ENCODE measurements at places on chromosomes 3 and 15. TPM values are rescaled to one million over a fixed set of nuclear protein-coding genes. Genes with fewer than 3 reads are reported as not detected.

LRRC34 gene
- total RNA-seq, result 10.0 TPM

SQOR gene
- not detected for total RNA-seq

SUSD5 gene
- 2.1 TPM for total RNA-seq

DNA sequence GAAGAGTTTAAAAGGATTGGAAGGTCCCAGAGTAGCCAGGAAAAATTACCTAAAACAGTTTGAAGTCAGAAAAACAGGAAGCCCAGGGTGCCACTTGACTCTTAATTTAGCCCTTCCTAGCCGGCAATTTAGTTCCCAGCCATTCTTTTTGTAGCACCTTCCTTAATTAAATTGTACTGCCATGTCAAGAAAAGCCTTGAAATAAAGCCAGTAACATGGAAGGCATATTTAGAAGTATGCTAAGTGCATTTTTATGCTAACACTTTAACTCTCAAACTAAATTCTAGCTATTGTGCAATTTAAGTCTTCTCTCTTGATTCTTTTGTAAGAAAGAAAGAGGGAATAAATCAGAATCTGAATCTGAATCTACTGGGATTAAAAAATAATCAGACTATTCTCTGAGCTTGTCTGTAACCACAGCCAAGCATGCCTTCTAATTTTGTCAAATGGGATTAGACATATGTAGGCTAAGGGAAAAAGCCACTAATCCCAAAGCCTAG is 43.2 kb downstream of the MAP3K13 start:
- no peak for DNase-seq

- DNase-seq, result no peak
Observed at GRCh38 chr3:194465920-194466570, 20.8 kb downstream of the ATP13A3 start.

DNA sequence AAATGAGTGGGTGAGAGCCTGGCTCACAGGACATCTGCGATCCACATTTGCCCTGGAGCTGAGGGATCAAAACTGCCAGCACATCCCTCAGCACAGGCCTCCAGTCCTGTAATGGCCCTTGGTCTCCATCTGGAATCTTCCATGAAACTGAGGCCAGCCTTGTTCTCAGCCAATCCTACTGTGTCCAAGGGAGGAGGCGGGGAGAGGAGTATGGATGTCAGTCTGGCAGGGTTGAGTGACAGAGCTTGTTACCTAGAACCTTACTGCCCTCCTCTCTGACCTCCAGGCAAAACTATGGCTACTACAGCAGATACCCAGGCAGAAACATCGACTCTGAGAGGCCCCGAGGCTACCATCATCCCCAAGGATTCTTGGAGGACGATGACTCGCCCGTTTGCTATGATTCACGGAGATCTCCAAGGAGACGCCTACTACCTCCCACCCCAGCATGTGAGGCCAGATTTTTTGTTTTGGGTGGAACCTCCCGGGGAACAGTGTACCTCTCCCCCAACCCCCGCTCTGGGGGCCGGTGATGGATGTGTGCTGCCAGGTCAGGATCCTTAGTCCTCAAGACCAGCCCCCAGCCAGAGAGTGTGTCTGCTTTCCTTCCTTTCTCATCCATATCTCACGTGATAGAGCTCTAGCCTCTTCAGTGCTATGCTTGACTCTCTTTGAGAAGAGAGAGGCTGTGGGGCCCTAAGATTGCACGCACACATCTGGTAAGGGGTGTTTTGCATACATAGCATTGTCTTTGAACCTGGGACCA is 41.3 kb downstream of the CHDH start:
- DNase-seq, result peak; percentile 79

- no peak for DNase-seq
Observed at GRCh38 chr3:54261141-54261540, 138.8 kb downstream of the CACNA2D3 start.

DNA sequence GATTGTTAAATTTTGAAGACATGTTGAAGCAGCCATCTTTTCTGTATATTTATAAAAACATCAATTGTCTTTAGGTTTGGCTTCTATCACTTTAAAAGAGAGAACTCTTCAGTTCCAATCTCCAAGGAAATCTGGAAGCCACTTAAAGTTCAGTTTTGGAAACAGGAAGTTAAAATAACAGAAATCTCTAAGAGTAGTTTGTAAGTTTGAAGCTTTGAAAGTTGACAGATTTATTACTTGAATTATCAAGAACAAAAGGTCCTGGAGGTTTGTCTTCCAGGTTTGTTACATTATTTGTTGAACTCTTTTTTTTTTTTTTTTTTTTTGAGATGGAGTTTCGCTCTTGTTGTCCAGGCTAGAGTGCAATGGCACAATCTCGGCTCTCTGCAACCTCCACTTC is 30.0 kb downstream of the RNF111 start:
- DNase-seq, result no peak

DNA sequence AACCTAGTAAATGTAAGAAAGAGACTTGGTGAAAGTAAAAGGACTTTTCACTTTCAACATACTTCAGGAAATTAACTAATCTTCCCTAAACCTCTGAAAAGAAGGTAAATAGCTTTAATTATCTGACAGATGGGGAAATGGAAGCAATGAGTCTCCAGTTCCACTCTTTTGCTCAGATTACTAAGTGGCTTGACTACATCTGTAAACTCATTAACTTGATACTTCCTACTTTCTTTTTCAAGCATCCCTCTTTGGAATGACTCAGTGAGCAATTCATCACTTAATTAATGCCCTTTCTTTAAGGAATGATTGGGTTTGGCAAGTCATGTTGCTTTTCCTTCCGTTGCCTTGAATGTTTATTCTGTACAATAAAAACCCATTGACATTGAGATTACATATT is 234.2 kb downstream of the GRM7 start:
- no peak for DNase-seq

GRCh38 chr3:155018621-155019330 is 61.3 kb upstream of the MME start:
- DNase-seq, result no peak

GRCh38 chr3:171349392-171349791 is 110.8 kb downstream of the TNIK start:
- no peak for DNase-seq

- no peak for DNase-seq
Observed at GRCh38 chr3:126960604-126960995, 22.3 kb upstream of the PLXNA1 start.

Data from endodermal cell (in vitro differentiated cells).